Naive thymus-derived CD4-positive, alpha-beta T cell (primary cell): ENCODE measurements at places on chromosomes 6 and 20. TPM values are rescaled to one million over a fixed set of nuclear protein-coding genes. Genes with fewer than 3 reads are reported as not detected.

Gene PXDC1
- total RNA-seq = 0.29 TPM

Gene SLC17A9
- total RNA-seq = 3.4 TPM

GRCh38 chr6:85792254-85792653 lies 149.6 kb upstream of the SYNCRIP start:
- no peak for DNase-seq

DNA sequence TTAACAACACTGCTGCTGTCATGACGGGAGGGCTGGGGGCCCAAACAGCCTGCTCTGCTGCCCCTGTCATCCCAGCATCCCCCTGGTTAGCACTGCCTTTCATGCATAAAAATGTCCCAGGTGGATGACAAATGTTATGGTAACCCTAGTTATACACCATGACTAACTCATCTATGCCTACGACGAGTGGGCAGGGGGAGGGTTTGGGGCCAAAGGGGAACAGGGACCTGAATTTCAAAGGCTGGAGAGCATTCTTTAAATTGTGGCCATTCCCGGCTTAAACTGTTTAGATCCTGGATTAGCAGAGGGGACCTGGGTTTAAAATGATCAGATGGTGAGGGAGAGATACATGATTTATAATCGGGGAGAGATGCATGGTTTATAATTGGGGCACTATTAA lies 24.4 kb downstream of the GNAS-AS1 start:
- no peak for DNase-seq

DNA sequence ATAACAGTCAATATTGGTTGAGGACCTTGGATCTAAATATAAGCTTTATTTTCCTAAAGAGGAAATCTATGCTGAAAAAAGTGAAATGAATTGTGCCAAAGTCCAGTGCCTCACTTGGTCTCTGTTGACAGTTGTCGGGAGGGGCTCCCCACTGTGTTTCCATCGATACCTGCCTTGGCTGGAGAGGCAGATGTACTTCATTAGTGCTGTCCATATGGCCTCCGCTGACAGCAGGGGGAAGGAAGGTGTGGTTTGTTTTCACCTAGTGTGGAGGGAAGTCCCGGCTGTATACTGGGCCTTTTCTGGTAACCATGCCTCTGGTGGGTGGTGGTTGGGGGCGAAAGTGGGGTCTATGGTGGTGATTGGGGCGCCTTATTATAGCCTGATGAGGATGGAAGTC lies 42.7 kb downstream of the CD2AP start:
- DNase-seq = no peak

- no peak for DNase-seq
Measured at GRCh38 chr6:108168501-108169463, 3.0 kb downstream of the NR2E1 start.

GRCh38 chr20:33067806-33068205 lies 11.6 kb upstream of the BPIFB4 start:
- no peak for DNase-seq

DNA sequence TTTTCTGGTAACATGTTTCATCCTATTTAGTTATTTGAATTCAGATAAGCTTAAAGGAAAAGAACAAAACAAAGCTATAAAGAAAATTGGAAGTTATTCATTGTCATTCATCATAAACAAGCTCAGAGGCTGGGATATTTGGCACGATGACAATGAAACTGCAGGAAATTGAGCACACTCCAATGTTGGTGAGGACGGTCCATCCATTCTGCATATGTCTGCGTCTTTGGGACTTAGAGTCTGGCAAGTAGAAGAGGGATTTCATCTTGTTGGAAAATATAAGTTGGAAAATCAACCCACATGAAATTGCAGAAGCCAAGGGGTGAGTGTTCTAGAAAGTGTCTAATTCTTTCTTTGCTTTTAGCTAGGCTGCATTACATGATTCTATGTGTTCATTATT lies 78.4 kb downstream of the HDGFL1 start:
- DNase-seq = no peak

DNA sequence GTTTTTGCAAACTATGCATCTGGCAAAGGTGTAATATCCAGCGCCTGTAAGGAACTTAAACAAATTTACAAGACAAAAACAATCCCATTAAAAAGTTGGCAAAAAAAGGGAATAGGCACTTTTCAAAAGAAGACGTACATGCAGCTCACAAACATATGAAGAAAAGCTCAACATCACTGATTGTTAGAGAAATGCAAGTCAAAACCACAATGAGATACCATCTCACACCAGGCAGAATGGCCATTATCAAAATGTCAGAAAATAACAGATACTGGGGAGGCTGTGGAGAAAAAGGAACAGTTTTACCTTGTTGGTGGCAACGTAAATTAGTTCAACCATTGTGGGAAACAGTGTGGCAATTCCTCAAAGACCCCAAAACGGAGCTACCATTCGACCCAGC lies 54.2 kb downstream of the TSBP1 start:
- no peak for DNase-seq

GRCh38 chr6:44670146-44670545 lies 282.6 kb downstream of the CDC5L start:
- DNase-seq = no peak

DNA sequence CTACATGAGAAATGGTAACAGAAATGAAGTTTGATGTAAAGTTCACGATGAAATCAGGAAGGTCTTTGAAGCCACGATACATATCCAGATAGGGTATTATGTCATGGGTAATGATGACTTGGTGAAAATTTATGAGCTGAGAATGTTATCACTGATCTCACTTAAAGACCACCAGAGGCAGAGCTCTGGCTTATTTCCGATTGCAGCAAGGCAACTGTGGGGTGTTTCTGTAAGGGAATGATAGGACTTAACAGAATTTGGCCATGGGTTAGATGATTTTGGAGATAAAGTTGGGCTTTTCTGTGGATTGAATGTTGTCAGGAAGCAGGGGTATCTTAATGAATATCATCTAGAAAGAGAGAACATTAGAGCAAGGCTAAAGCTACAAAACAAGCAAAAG lies 508.4 kb downstream of the HDGFL1 start:
- DNase-seq = no peak

DNA sequence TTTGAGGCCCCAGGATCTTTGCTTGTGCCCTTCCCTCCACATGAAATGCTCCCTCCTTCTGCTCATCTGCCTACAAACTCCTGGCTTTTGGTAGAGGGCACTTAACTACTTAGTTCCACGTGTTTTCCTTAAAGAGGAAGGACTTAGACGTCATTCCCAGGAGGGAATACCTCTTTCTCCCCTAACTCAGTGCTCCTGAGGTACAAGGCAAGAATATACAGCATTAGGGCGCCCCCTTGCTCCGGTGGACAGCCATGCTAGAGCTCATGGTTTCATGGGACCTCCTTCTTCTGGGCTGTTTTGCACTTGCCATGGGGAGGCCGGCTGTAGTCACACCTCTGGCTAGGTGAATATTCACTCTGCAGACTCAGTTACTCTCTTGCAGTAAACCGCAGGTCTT lies 93.8 kb upstream of the LY86 start:
- DNase-seq = no peak

- DNase-seq = no peak
Measured at GRCh38 chr6:165660857-165661663, 2.0 kb downstream of the PDE10A start.

DNA sequence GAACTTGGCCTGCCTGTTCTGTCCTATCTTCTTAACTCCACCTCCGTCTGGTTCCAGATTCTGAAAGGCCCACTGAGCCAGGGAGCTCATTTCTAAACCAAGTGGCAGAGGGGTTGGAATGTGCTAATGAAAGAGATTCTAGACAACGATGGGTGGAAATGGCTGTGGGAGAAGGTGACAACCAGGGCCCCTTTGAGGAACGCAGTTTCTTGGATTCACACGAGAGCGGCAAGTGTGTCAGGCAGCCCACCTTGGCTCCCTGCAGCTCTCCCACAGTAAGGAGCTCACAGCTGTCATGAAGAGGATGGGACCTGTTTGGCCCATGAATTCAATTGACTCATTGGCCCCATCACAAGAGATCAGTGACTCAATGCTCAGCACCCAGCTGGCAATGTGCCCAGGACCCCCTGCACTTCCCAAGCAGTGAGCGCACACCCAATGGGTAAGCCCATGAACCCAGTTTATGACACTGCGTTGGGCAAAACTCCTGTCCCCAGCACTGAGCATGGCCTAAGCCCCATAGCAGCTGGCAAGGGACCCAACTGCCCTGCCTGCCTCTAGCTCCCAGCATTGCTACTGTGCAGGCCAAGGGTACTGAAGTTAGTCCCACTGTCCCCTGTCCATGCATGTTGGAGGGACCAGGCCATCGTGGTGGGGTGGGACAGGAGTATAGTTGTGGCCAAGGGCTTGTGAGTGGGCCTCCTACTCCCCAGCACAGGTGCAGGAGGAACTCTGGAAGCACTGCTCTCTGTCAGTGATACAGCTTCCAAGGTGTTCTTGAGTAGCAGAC lies 16.4 kb downstream of the MRPS18A start:
- no peak for DNase-seq

GRCh38 chr6:123668965-123669591 lies 32.3 kb upstream of the TRDN start:
- no peak for DNase-seq

GRCh38 chr6:54262499-54262898 lies 45.7 kb upstream of the TINAG start:
- DNase-seq = no peak

DNA sequence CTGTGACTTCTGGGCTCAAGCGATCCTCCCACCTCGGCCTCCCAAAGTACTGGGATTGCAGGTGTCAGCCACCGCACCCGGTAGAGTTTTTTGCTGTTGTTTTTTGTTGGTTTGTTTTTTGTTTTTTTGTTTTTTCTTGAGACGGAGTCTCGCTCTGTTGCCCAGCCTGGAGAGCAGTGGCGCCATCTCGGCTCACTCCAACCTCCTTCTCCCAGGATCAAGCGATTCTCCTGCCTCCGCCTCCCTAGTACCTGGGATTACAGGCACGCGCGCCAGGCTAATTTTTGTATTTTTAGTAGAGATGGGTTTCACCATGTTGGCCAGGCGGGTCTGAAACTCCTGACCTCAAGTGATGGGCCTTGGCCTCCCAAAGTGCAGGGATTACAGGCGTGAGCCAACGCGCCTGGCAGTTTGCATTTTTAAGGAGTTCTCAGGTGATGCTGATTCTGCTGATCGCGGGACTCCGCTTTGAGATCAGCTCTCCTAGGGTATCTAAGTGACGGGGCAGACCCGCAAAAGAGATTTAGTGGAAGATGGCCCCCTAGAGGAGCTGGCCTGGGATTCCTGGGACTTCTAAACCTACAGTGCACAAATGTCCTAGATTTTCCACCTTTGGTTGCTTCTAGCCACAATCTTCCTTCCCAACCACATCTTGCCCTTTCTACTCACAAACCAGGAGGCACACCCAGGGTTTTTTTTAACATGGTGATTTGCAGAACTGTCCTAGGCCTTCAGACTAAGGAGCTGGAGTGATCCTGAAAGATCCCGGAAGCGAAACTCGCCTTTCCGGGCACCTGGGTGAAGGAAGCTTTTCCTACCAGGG lies 45.2 kb downstream of the DPPA5 start:
- DNase-seq = no peak
